Cerebellar nuclear complex (tissue), 1 donor: ENCODE measurements at places on chromosomes 1 and 21.

DNA sequence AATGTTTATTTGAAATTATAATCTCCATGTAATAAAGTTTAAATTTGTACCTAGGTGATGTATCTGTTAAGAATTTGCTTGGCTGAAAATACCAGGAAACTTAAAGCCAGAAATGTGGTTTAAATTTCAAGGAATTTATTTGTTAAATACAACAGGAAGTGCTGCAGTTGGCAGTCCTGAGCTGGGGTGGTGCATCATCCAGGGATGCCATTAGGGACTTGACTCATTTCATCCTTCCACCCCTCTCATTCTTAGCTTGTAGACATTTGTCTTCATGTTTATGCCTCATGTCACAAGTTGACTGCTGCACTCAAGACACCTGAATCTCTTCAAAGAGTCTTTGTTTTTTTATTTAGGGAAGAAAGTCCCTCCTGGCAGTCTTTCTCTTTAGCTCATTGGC, 175.9 kb downstream of the LHX8 start:
- no peak for DNase-seq

- DNase-seq = no peak
Measured at GRCh38 chr1:67572594-67573221, 112.3 kb upstream of the GADD45A start.

DNA sequence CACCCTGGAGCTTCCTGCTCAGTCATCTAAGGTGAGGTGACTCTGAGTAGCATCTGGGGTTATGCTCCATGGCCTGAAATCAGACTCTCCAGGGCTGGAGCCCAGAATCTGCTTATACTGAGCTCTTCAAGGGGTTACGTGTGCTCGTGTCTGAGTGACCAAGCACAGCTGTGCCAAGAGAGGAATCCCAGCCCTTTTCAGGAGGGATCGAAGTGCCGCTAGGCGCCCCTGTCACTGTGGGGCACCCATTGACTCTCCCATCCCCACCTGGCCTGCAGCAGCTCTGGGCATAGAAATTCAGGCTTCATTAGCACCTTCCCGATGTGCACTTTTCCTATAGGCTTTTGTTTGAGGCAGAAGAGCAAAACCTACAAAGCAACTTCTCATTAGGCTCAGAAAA, 13.8 kb downstream of the VASH2 start:
- DNase-seq = no peak

DNA sequence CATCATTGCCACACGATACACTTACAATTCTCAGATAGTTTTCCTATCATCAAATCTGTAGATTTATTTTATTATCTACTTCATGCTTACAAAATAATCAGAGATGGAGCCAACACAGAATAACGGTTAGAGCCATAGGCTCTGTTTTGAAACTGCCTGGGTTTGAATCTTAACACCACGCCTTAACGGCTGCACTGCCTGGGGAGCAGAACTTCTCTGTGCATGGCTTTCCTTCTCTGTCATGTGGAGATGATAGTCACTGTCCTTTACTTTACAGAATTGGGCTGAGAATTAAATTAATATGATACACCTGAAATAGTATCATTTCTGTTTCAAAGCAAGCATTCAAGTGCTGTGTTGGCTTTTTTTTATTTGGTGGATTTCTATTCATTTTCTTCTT, 177.8 kb downstream of the HMCN1 start:
- no peak for DNase-seq

DNA sequence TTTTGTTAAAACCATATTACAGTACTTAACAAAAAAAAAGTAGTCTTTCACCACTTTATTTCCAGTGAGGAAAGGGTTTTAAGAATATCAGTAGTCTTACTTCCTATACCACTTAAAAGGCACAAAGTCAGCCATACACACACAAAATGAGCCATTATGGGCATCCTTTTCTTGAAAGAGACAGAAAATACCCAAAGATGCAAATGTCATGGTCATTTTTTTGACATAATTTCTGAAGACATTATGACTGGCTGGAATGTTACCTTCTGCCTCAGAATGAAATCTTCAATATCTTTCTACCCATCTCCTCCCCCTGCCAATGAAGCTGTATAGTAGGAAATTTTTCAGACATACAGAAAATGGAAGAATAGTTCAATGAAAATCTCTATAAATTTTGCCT, 237.7 kb downstream of the SLC45A1 start:
- no peak for DNase-seq

DNA sequence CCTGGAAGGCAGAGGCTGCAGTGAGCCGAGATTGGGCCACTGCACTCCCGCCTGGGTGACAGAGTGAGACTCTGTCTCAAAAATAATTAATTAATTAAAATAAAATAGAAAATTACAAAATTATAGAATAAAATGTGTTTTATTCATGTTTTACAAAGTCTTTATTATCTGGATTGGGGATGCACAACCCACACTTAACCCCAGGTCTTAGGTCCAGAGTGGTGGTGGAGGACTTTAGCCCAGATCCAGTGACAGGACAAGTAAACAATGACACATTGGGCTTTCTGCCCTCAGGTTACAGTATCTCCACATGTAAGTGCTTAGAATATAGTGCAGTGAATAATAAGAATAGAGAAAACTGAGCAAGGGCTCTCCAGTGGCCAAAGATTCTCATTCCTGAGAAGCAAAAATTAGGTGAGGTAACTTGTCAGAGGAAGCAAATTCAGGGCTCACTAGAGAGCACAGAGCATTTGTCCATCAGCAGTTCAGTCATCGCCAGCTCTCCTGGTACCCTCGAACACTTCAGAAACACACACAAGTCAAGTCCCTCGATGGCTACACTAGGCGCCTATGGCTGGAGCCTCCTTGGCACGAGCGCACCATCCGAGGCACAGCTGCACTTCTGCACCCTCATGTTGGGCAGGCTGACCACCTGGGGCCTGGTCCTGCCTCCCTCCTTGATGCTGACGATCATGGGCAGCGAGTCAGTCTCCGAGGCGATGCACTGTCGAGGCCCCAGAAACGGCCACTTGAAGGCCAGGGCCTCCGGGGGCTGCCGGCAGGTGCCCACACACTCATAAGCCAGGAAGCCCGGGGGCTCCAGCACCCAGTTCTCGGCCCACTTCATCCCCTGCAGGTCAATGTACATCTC, 2.6 kb downstream of the LEFTY1 start:
- no peak for DNase-seq

DNA sequence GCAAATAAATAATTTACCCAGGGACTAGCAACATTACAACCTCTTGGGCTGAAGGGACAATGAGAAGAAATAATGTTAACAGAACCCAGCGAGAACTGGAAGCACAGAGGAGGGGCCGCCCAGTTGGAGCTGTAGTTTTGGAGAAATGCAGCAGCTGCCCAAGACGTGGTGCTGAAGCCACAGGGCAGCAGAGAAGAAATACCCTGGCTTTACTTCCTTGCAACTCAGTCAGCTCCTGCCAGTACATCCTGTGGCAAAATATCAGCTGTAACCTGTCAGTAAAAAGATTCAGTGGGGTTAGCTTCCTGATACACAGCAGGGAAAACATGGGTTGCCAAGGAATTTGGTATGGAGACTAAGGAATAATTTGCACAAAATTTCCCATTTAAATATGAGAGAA, 283.6 kb upstream of the USP25 start:
- no peak for DNase-seq

GRCh38 chr1:8922962-8923361, 22.7 kb upstream of the CA6 start:
- DNase-seq = no peak

DNA sequence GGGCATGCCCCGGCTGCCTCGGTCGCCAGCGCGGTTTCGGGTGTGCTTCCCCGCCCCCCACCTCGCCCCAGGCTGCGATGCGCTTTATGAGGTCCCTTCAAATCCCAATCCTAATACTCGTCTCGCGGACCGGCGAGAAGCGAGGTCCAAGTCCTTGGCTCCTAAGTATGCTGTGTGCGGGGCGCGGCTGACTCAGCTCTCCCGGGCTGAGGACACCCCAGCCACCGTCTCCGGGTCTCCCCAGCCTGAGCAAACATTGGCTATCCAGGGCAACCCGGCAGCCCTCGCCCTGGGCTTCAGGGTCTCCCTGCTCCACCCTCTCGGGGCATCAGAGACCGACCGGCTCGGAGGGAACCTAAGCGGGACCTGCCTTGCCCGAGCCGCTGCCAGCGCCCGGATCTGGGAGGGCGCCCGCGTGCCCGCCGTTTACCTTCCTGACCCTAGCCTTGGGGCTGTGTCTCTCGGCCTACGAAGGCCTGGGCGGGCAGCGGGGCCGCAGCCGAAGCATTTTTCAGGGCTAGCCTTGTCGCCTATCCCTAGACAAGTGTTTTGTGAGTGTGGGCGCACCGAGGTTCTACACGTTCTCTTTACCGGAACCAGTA, 1.2 kb downstream of the ITPKB start:
- DNase-seq = no peak

GRCh38 chr1:15985611-15986297, 9.9 kb upstream of the ZBTB17 start:
- no peak for DNase-seq

GRCh38 chr1:180953291-180954004, 40.8 kb downstream of the KIAA1614 start:
- DNase-seq = peak; percentile 58

GRCh38 chr21:45292399-45293219, 4.9 kb upstream of the POFUT2 start:
- DNase-seq = peak; percentile 21

DNA sequence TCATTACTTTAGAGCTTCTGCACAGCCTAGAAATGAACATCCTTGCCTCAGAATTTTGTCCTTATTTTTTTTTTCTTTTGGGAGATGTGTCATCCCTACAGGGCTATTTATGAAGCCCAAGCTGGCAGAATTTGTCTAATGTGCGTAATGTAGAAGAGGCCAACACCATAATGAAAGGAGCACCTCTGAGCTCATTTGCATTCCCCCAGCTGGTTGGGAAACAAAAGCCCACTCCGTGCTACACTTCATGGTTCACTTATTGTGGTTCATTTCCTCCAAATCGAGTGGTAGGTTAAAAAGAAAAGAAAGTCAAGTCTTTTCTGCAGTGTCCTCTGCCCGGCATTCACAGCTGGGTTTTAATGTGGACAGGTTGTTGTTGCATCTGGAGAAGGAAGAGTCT, 73.5 kb downstream of the KAZN start:
- no peak for DNase-seq

DNA sequence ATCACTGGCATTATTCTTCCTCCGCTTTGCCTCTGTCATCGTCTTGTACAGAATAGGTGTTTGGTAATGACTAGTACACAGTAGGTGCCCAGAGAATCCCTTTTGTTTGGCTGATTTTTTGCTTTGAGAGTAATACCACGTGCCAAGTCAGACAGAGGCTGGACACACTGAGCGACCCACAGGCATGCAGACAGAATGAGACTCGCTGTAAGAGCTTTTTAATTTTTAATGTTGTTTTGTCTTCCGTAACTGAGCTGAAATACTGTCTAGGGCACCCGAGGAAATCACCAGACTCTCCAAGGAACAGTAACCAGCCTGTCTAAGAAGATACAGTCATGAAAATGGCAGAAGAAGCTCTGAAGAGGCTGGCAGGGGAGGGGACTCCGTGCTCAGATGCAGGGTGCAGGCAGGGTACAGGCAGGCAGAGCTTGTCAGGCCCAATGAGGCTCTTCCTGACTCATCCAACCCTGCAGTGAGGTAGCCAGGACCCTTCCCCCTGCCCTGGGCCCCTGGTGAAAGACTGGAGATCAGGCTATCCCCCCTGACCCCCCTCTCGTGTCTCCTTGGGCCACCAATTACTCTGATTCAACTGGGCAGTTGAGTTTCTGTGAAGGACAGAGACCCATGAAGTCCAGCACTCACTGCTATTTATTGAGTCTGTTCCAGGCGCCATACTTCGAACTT, 60.1 kb upstream of the ECE1 start:
- no peak for DNase-seq

GRCh38 chr1:185442050-185442449, 125.0 kb upstream of the IVNS1ABP start:
- DNase-seq = no peak

- no peak for DNase-seq
Measured at GRCh38 chr1:194358208-194358581, 1171.8 kb upstream of the B3GALT2 start.

- DNase-seq = no peak
Measured at GRCh38 chr1:69994241-69994640, 211.1 kb downstream of the LRRC40 start.

GRCh38 chr21:36790616-36791015, 91.7 kb downstream of the SIM2 start:
- DNase-seq = no peak

DNA sequence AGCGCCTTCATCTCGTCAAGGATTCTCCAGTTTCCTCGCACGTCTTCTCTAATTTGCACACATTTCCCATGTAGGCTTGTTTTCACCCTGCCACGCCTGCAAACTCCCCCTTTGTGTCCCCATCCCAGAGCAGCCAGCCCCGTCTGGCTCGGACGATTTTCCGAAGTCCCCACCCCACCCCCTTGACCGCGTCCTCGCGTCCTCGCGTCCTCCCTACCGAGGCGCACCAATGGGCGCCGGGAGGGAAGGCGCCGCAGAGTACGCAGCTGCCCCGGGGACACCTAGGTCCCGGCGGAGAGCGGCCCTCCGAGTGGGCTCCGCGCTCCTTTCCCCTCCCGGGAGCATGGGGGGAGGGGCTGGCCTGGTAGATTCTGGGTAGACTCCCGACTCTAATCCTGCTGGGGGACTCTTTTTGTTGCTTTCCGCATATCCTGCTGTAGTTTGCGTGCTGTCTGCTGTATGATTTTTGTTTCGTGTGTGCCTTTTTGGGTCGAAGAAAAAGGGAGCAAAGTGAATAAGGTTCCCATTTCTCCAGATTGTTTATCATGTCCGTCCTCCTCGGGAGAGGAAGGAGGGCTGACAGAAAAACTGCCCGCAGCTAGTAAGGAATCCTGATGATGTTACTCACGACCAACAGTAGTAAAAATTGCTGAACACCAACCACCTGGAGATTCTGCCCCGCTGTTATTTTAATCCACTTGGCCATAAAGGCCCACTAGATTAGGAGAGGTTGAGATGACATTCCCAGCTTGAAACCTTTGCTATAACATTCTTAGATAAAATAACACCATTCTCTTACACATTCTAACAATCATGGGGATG, 1.5 kb downstream of the CACHD1 start:
- no peak for DNase-seq

DNA sequence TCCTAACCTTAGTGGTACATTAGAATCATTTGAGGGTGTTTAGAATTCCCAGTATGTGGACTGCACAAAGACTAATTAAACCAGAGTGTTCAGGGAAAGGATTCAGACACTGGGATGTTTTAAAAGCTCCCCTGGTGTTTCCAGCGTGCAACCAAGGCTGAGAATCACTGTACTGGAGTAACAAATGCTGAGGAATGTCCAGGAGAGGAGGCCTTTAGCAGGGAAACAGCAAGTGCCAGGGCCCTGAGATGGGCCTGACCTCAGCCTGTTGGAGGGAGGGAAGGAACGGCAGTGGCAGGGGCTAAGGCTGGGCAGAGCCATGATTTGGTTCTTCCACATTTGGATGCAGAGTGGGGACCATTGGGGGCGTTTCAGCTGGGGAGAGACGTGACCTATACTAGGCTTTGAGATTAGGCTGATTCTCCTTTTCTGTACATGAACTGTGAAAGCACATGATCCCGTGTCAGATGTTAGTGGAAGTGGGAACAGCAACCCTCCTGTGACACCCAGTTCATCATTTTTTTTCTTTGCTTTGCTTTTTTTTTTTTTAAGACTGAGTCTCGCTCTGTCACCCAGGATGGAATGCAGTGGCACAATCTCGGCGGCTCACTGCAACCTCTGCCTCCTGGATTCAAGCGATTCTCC, 49.3 kb downstream of the KANK4 start:
- DNase-seq = no peak
